Endothelial cell (in vitro differentiated cells): ENCODE measurements at places on chromosomes 7 and 10. TPM values are rescaled to one million over a fixed set of nuclear protein-coding genes. Genes with fewer than 3 reads are reported as not detected.

- no peak for DNase-seq
- no peaks in the 10 kb centered on the region for H3K27me3 ChIP-seq
- no peaks in the 10 kb centered on the region for H3K36me3 ChIP-seq
- peaks cover 4% of the 10 kb centered on the region for H3K4me1 ChIP-seq
Measured at GRCh38 chr7:42167206-42167605, 69.8 kb downstream of the GLI3 start.

GRCh38 chr7:26724795-26725194, 139.6 kb downstream of the SKAP2 start:
- peaks cover 7% of the 10 kb centered on the region for H3K4me1 ChIP-seq
- no peaks in the 10 kb centered on the region for H3K27me3 ChIP-seq
- H3K36me3 ChIP-seq = no peaks in the 10 kb centered on the region

SFTPA1 gene
- not detected for total RNA-seq

- H3K4me1 ChIP-seq = peaks cover 12% of the 10 kb centered on the region
- H3K4me3 ChIP-seq = no peak overlapping the region
- H3K27ac ChIP-seq = no peak overlapping the region
- H3K36me3 ChIP-seq = peaks cover 21% of the 10 kb centered on the region
Measured at GRCh38 chr10:11191678-11192077, 174.0 kb downstream of the CELF2 start.

DBNL gene
- total RNA-seq = 47.5 TPM

GRCh38 chr10:27654284-27654683, 91.3 kb downstream of the MKX start:
- H3K4me1 ChIP-seq = peaks cover 6% of the 10 kb centered on the region
- H3K27me3 ChIP-seq = peaks cover 11% of the 10 kb centered on the region
- peaks cover 4% of the 10 kb centered on the region for H3K36me3 ChIP-seq
- no peak for DNase-seq
- H3K4me3 ChIP-seq = no peak overlapping the region

DNA sequence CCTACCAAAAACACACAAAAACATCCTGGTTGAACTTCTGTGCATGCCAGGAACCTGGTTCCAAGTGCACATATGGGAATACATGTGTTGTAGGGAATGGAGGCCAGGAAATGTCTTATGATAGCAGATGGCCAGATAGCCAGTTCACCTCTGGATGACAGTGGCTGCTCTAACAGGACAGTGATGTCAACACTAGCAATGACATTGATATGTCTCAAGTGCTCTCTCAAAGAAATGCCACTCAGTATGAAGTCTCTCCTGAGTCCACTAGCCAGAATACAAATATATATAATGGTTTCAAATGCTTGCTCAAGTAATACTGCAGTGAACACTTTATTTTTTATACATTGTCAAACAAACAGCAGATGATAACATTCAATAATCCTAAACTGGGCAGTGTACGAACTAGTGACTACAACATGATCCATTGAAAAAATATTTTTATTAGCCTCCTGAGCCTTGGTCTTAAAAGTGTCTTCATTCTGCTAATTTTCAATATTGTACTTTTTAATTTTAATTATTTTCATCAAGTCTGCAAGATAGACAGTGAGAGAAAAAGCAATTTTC, 26.0 kb upstream of the PCDH15 start:
- no peak overlapping the region for H3K4me3 ChIP-seq
- H3K4me1 ChIP-seq = no peaks in the 10 kb centered on the region
- no peak overlapping the region for H3K27ac ChIP-seq
- no peaks in the 10 kb centered on the region for H3K27me3 ChIP-seq

DNA sequence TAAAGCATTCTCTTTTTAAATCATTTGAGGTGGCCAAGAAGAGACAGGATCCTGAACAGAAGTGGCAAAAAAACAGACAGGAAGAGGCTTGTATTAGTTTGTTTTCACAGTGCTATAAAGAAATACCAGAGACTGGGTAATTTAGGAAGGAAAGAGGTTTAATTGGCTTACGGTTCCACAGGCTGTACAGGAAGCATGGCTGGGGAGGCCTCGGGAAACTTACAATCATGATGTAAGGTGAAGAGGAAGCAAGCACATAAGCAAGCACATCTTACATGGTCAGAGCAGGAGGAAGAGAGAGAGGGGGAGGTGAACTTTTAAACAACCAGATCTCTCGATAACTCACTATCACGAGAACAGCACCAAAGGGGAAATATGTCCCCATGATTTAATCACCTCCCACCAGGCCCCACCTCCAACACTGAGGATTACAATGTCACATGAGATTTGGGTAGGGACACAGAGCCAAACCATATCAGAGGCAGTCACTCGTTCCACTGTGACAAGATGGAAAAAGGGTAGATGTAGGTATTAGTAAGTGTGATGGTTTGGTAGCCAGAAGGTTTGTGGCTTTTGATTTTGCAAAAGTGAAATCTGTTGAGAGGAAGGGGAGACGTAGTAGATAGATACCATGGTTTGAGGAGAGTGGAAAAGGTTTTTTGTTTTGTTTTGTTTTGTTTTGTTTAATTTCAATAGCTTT, 5.1 kb downstream of the MSRB2 start:
- H3K27me3 ChIP-seq = peaks cover 6% of the 10 kb centered on the region
- H3K4me3 ChIP-seq = no peak overlapping the region
- H3K27ac ChIP-seq = peak overlapping the region; percentile 98
- H3K4me1 ChIP-seq = peaks cover 39% of the 10 kb centered on the region

- no peak for DNase-seq
- H3K4me1 ChIP-seq = peaks cover 13% of the 10 kb centered on the region
- H3K36me3 ChIP-seq = no peaks in the 10 kb centered on the region
- no peaks in the 10 kb centered on the region for H3K27me3 ChIP-seq
- H3K27ac ChIP-seq = no peak overlapping the region
Measured at GRCh38 chr7:22997871-22998518, 15.9 kb downstream of the HYCC1 start.

- DNase-seq = no peak
- H3K4me1 ChIP-seq = no peaks in the 10 kb centered on the region
- H3K36me3 ChIP-seq = no peaks in the 10 kb centered on the region
- no peaks in the 10 kb centered on the region for H3K27me3 ChIP-seq
Measured at GRCh38 chr7:155322530-155322929, 24.9 kb downstream of the INSIG1 start.

GRCh38 chr7:97204821-97205220, 87.3 kb downstream of the SDHAF3 start:
- H3K36me3 ChIP-seq = no peaks in the 10 kb centered on the region
- H3K27me3 ChIP-seq = no peaks in the 10 kb centered on the region
- H3K4me1 ChIP-seq = no peaks in the 10 kb centered on the region
- no peak overlapping the region for H3K27ac ChIP-seq
- H3K4me3 ChIP-seq = no peak overlapping the region

DNA sequence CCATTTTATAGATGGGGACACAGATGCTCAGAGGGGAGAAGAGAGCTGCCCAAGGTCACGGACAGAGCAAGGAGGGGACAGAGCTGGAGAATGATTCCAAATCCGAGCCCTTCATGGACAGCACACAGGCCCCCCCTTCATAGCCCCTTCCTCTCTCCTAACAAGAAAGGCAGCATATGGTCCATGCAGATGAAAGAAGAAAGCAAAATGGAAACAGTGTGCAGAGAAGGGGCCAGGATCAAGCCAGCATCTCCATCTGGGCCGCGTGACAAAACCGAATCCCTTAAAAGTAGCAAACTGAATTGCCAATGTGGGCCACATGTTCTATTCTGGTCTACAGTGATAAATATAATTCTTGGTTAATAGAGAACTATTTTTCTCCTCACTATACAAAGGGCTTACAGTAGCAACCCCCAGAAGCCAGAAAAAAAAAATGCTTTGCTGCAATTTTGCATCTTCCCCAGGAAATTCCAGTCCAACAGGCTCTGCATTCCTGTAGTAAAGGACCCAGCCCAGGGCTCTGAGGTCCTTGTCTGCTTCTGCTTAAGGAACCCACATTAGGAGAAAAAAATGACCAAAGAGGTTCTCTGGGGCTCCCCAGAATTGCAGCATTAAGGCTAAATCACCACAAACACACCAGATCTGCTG, 7.8 kb downstream of the CPXM2 start:
- H3K4me1 ChIP-seq = no peaks in the 10 kb centered on the region
- H3K36me3 ChIP-seq = no peaks in the 10 kb centered on the region
- DNase-seq = no peak

NRG3 gene
- 8.2 TPM for total RNA-seq

GRCh38 chr10:72756674-72757385, 64.9 kb downstream of the MCU start:
- DNase-seq = no peak
- H3K27ac ChIP-seq = no peak overlapping the region
- peaks cover 21% of the 10 kb centered on the region for H3K4me1 ChIP-seq
- H3K36me3 ChIP-seq = no peaks in the 10 kb centered on the region
- H3K27me3 ChIP-seq = no peaks in the 10 kb centered on the region
- no peak overlapping the region for H3K4me3 ChIP-seq

DNA sequence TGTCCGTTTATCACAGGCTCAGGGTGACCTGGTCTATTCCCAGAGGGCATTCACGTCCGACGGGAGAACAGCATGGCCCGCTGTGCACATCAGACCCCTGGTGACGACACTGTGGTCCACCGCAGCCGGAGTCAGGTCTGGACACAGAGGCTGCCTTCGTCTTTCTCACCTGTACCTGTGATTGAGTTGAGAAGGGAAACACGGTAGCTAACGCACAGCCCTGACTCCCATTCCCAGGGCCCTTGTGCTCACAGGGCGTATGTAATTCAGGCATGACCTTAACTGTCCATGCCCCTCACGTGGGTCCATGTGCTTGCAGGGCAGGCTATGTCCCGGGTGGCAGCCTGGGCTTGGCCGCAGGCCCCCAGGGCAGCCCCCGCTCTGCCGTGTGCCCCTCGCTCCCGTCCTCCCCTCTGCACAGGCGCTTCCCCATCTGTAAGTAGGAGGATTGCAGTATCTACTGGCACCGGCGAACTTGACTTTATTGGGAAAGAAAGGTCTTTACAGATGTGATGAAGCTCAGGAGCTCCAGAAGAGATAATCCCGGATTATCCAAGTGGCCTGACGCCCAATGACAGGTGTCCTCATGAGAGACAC, 221.3 kb upstream of the TCERG1L start:
- no peak overlapping the region for H3K4me3 ChIP-seq
- DNase-seq = no peak
- H3K27ac ChIP-seq = no peak overlapping the region
- H3K36me3 ChIP-seq = peaks cover 4% of the 10 kb centered on the region
- no peaks in the 10 kb centered on the region for H3K4me1 ChIP-seq

PAPOLB gene
- 0.10 TPM for total RNA-seq

DNA sequence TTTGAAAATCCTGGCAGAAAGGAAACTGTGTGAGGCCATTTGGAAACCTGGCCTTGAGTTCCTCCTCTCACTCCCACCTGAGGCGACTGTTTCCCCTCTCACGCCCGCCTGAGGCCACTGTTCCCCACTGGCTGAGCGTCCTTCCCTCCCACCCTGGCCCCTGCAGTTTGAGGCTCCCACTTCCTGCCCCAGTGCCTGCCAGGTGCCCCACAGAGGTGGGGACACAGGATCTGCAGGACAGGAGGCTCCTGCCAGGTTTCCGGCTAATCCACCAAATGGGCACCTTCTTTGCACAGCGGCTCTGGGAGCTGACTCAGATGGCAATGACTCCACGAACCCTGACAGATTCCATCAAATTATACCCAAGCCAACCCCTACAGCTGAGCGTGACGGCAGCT, 24.3 kb upstream of the LARP4B start:
- H3K4me1 ChIP-seq = no peaks in the 10 kb centered on the region
- H3K4me3 ChIP-seq = no peak overlapping the region
- no peak for DNase-seq
- peaks cover 7% of the 10 kb centered on the region for H3K27me3 ChIP-seq
- H3K36me3 ChIP-seq = no peaks in the 10 kb centered on the region

SEPTIN7 gene
- total RNA-seq = 361 TPM

NRP1 gene
- total RNA-seq = 486 TPM

DNA sequence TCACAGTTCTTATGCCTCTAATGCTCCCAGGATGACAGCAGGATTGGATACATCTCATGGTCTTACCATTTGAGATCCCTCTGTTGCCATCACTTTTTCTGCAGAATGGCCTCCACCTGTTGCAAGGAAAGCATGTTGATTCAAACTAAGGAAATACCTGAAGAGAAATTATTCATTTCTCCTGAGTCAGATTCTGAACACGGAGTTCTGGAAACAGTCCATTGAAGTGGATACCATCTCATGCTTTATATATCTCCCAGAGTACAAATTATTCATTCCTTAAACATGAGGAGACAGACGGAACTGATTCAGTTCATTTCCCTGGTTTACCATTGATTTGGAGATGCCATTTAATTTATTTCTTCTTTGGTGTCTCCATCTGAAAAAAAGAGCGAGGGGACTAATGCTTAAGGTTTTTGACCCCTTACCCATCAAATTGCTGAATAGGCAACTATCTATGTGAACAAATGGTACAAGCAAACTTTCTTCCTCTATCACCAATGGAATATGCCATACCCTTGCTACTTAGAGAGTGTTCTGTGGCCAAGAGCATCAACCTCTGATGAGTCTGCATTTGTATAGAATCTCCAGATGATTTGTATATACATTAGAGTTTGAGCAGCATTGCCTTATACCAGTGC, 305.0 kb upstream of the LRGUK start:
- no peaks in the 10 kb centered on the region for H3K36me3 ChIP-seq
- H3K4me3 ChIP-seq = no peak overlapping the region
- no peak for DNase-seq
- no peak overlapping the region for H3K27ac ChIP-seq
- H3K27me3 ChIP-seq = no peaks in the 10 kb centered on the region

PON2 gene
- total RNA-seq = 158 TPM

DNA sequence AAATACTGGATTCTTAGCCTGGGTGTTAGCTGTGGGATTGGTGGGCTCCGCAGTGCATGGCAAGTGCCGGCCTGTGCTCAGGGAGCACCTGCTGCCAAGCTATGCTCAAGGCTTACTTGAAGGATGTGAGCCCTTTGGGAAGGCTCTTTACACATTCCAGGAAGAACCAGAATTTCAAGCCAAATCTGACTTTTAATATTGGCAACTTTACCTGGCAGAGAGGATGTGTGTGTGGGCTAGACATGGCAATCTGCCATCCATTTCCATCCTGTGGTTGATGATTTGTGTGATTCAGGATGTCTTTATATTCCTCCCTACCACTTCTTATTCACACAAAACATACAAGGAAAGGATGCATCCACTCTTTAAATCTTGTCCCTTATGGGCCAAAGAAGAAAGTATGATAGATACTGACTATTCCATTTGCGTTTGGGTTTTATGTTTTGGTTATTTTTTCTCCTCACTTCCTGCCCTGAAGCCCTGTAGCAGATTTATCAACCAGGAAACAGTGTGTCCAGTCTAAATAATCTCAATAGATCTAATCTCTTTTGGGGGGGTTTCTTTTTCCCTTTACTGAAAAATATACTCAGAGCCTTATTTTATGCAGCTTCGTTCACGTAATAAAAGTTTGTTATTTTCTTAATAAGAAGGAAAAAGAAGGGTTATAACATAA, 247.1 kb downstream of the COBL start:
- H3K27ac ChIP-seq = peak overlapping the region; percentile 87
- H3K4me1 ChIP-seq = peaks cover 48% of the 10 kb centered on the region
- no peak for DNase-seq
- H3K27me3 ChIP-seq = peaks cover 3% of the 10 kb centered on the region
- no peak overlapping the region for H3K4me3 ChIP-seq

DNA sequence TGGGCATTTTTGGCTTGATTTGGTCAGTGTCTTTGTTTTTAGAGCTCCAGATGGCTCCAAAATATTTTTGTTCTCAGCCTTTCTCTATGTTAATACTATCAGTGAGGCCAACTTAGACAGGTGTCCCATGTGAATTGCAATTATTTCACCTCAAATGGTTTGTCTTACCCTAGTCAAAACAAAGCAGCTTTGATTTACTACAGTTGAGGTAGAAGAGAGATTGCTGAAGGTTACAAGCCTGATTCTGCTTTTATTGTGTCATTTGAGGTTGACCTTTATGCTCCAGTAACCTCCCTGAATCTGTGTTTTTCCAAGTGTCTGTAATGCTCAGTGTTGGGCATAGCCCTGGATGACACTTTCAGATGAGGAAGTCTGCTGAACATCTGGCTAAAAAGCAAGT, 882.9 kb downstream of the NRG3 start:
- no peak overlapping the region for H3K4me3 ChIP-seq
- no peaks in the 10 kb centered on the region for H3K27me3 ChIP-seq
- H3K27ac ChIP-seq = no peak overlapping the region
- no peaks in the 10 kb centered on the region for H3K36me3 ChIP-seq
- peaks cover 6% of the 10 kb centered on the region for H3K4me1 ChIP-seq
- no peak for DNase-seq
